ENCODE measurements at places on chromosomes 13 and 19.

- DNase-seq, result no peak
Observed at GRCh38 chr13:71879129-71879535, 12.1 kb upstream of the DACH1 start.

DNA sequence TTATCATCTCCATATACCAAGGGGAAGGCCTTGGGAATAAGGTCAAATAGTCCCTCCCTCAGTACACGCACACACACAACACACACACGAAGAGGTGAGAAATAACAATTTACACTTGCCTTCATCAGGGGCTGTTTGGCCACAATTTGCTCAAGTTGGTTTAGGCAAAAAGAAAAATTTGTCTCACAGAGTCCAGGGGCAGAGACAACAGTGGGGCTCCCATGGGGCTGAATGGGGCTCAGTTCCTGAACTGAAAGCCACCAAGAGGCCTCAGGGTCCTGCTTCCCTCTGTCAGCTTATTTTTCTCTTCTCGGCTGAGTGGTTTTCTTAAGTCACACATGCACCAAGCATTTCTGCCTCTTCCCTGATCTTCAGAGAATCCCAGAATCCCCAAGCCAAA is 35.5 kb downstream of the PCDH8 start:
- no peak for DNase-seq

- DNase-seq, result no peak
Observed at GRCh38 chr13:58994077-58994476, 1169.7 kb downstream of the DIAPH3 start.

DNA sequence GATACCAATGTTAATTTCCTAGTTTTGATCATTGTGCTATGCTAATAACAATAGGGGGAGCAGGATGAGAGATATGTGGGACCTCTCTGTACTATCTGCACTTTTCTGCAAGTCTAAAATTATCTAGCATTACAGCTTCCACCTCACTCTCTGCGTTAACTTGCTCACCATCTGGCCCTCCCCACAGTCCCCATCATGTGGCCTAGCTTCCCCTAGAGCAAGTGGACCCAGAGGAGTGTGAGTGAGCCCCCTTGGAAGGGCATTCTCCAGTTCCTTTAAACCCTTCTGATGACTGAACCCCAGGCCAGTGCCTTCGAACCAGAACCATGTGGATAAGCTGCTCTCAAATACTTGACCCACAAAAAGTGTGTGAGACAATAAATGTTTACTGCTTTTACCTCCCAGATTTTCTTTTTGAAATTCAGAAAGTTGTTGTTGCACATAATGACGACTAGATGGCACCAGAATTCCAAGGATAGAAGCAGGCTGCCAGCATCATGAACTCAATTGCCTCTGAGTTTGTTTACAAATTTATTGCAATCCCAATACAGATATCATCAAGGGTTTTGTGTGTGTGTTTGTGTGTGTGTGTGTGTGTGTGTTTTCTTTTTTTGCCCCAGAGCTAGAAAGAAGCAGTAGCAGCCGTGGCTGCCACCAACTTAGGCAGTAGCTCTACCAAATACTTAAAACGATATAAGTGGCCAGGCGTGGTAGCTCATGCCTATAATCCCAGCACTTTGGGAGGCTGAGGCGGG is 49.0 kb upstream of the ZNF780A start:
- DNase-seq, result peak; percentile 21

- no peak for DNase-seq
Observed at GRCh38 chr19:2813235-2814160, 6.2 kb upstream of the ZNF554 start.

- DNase-seq, result no peak
Observed at GRCh38 chr19:28556371-28556770, 656.6 kb downstream of the UQCRFS1 start.
